ENCODE measurements at places on chromosomes 2 and 18.

DNA sequence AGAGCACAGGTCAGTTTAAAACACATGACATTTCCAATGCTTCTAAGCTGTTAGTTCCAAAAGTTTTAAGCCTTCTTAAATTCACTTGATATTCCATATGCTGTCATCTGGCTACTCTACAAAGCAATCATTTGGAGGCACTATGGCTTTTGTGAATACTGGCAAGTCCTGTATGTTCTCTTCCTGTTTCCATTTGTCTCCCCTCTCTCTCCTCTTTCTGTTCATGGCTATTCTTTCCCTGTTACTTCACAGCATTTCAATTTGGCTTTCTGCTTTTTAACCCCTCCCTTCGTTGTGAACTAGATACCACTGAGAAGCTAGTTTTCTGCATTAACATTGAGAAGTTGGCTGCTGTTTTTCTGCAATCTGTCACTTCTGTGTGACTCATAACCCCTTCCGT is 1337.2 kb upstream of the CELF4 start:
- DNase-seq = no peak

GRCh38 chr2:27728081-27728858 is 43.2 kb upstream of the MRPL33 start:
- no peak for DNase-seq

DNA sequence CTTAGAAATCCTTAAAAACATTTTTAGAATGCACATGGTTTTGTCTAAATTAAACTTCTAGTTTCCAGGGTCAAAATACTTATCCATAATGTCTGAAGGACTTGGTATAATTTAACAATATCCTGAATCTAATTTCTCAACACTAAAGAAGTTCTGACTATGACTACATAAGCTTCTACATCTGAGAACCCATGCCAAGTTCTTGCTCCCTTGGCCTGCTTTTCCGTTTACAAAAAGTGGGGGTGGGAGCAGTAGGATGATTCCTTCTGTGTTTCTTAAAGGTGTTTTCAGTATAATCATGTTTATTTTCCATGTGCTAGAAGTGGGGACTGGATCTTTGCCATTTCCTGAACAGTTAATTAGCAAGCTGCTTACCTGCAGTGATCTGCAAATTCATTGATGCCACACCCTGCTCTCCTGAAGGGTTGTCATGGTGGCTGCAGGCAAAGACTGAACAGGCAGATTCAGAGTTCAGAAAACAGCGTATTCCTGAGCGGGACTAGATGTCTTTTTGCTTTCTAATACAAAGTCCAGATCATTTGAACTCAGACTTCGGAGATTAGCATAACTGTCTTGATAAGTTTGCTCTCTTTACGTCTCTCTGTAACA is 36.2 kb downstream of the ADNP2 start:
- DNase-seq = no peak

- peak; percentile 56 for DNase-seq
These were observed 10.2 kb downstream of the NFATC1 start for GRCh38 chr18:79405781-79406575.

DNA sequence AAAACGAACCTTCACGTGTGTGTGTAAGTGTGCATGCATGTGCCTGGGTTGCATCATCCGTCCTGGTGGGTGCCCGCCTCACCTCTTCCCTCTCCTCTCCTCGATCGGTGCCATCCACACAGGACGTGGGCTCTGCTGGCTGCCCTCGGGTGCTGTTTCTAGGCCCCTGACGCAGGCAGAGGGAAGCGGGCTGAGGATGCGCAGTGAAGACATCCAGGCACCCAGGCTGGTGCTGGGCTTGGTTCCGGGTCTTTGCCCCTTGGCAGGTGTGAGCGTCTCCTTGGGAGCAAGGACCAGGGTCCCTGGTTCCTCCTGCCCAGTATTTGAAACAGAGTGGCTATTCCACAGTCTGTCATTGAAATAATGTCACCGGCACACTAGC is 6.2 kb upstream of the ADCY3 start:
- no peak for DNase-seq
